Activated naive CD8-positive, alpha-beta T cell treated with anti-CD3 and anti-CD28 coated beads for 36 hours (primary cell): ENCODE measurements at places on chromosomes 6 and 20. TPM values are rescaled to one million over a fixed set of nuclear protein-coding genes. Genes with fewer than 3 reads are reported as not detected.

FABP7 gene
- total RNA-seq, result not detected

AGER gene
- 11.5 TPM for total RNA-seq

- H3K36me3 ChIP-seq, result no peaks in the 10 kb centered on the region
- H3K4me1 ChIP-seq, result peaks cover 6% of the 10 kb centered on the region
- no peak overlapping the region for H3K4me3 ChIP-seq
Observed at GRCh38 chr20:4720977-4721349, 746 bp upstream of the PRND start.

ABHD16B gene
- not detected for total RNA-seq

SNAI1 gene
- 0.93 TPM for total RNA-seq

DNA sequence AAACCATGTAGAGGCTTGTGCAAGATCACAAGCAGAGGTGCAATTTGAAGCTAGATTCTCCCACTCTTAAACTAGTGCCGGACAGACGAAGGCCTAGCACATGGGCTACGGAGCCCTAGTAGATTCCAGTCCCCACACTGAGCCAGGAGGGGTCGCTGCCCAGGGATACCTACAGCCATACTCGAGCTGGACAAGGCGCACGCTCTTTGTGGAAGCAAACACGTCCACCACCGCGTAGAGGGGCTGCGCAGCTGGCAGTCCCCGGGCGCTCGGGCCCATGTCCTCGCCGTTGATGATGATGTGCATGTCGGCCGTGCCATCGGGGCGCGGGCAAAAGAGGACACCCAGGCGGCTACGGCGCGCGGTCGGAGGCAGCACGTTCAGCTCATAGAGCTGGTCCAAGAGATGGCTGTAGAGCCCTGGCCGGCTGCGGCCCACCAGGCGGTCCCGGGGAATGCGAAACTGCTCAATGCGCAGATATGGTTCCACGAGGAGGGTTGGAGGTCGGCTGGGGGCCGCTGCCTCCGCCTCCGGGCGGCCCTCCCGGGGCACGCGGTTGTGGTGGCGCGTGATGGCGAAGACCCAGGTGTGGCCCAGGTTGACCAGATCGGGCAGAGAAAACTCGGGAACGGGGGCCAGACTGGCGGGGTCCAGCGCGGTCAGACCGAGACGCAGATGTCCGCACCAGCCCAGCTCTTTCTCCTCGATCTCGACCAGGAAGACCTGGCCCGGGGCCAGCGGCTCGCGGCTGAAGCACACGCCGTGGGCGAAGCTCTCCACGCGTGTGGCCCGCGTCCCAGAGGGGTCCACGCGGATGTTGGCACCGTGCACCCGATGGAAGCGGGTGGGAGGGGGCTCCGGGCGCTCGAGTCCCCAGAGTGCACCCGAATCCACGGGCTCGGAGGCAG lies 677 bp downstream of the NEURL2 start:
- H3K27me3 ChIP-seq, result no peaks in the 10 kb centered on the region
- peak overlapping the region; percentile 88 for H3K4me3 ChIP-seq
- H3K4me1 ChIP-seq, result peaks cover 46% of the 10 kb centered on the region
- H3K36me3 ChIP-seq, result peaks cover 10% of the 10 kb centered on the region
- H3K27ac ChIP-seq, result peak overlapping the region; percentile 90

DNA sequence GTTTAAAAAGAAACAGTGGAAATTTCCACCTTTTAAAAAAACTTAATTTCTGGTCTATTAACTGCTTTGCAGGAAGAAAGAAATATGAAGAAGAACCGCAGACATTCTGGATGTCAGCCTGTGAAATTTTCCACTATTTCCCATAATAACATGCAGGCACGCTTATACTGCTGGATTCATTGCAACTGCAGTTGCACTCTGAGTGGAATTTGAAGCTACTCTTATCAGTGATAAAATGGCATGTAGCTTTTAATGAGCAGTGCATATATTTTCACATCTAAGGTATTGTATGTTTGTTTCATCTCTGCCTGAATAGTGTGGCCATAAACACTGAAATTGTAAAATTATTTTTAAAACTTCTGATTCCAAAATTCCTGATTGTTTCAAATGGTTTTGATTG lies 28.2 kb downstream of the NCOA3 start:
- no peak for DNase-seq
- H3K27ac ChIP-seq, result no peak overlapping the region
- H3K27me3 ChIP-seq, result no peaks in the 10 kb centered on the region
- H3K4me1 ChIP-seq, result peaks cover 44% of the 10 kb centered on the region
- H3K4me3 ChIP-seq, result no peak overlapping the region
